ENCODE measurements at places on chromosomes 5 and 9. TPM values are rescaled to one million over a fixed set of nuclear protein-coding genes. Genes with fewer than 3 reads are reported as not detected.

GRCh38 chr5:158414780-158415179 is 555.8 kb upstream of the CLINT1 start:
- no peaks in the 10 kb centered on the region for H3K27me3 ChIP-seq
- peaks cover 5% of the 10 kb centered on the region for H3K4me1 ChIP-seq
- DNase-seq, result peak; percentile 90

REEP2 gene
- 14.4 TPM for total RNA-seq

DNA sequence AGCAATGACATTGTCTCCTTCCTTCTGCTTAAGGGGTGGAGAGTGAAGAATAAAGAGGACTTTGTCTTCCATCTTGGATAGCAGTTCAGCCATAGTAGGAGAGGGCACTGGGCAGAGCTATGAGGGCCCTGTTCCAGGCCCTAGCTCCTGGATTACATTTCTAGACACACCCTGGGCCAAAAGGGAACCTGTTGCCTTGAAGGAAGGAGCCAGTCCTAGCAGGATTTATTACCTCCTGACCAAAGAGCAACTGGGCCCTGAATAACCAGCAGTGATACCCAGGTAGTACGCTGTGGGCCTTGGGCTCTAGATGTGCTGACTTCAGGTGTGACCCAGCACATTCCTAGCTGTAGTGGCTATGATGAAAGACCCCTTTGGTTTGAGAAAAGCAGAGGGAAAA is 95.8 kb downstream of the RMI1 start:
- no peak for DNase-seq
- H3K4me3 ChIP-seq, result no peak overlapping the region
- H3K27ac ChIP-seq, result no peak overlapping the region
- H3K4me1 ChIP-seq, result no peaks in the 10 kb centered on the region
- H3K27me3 ChIP-seq, result no peaks in the 10 kb centered on the region
- H3K36me3 ChIP-seq, result no peaks in the 10 kb centered on the region

GRCh38 chr9:133754688-133755227 is 16.6 kb upstream of the SARDH start:
- no peak for DNase-seq
- no peaks in the 10 kb centered on the region for H3K36me3 ChIP-seq
- no peaks in the 10 kb centered on the region for H3K4me1 ChIP-seq
- peaks cover 3% of the 10 kb centered on the region for H3K27me3 ChIP-seq

DNA sequence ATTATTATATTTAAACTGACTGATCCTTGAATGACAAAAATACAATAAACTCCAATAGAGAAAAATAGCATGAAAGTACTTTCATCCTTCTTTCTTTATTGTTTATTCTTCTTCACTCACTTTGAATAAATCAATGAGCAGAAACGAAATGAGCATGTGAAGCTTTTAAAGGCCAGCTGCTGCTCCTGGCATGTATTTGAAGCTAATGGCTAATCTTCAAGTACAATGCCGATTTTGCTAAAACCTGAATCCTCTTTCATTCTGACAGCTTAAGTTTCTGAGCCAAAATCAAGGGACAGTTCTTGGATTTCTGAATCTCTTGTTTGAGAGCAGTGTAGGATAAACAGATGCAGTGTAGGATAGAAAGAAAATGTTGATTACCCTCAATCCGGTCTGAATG is 237.3 kb downstream of the CDH10 start:
- no peak overlapping the region for H3K4me3 ChIP-seq
- no peak for DNase-seq
- H3K27ac ChIP-seq, result no peak overlapping the region
- no peaks in the 10 kb centered on the region for H3K4me1 ChIP-seq

ROPN1L gene
- 0.17 TPM for total RNA-seq

GRCh38 chr5:111582993-111583601 is 70.8 kb upstream of the STARD4 start:
- H3K36me3 ChIP-seq, result no peaks in the 10 kb centered on the region
- no peak overlapping the region for H3K4me3 ChIP-seq
- peak; percentile 96 for DNase-seq
- H3K27me3 ChIP-seq, result no peaks in the 10 kb centered on the region
- no peak overlapping the region for H3K27ac ChIP-seq

DNA sequence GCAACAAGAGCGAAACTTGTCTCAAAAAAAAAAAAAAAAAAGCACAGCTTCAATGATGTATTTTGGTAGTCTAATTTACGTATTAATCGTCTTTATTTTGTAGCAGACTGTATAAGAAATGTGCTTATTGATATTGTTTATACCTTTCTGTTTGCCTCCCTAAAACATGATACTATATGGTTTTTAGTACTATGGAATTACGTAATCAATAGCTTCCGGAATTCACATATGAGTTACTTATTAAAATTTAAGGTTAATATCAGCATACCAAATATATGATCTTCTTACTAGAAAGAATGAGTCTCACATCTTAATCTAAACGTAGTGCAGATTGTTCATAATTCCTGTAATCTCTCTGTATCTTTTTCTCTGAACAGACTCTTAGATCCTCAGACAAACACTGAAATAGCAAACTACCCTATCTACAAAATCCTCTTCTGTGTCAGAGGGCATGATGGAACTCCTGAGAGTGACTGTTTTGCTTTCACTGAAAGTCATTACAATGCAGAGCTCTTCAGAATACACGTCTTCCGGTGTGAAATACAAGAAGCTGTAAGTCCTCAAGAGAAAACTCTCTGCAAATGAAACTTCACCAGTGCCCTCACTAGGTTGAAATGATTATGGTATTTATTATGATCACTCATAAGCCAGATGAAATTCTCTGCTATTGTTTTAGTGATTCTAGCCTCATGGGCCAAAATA is 44.4 kb upstream of the GPR21 start:
- H3K36me3 ChIP-seq, result no peaks in the 10 kb centered on the region
- H3K4me3 ChIP-seq, result no peak overlapping the region
- no peaks in the 10 kb centered on the region for H3K4me1 ChIP-seq
- H3K27me3 ChIP-seq, result no peaks in the 10 kb centered on the region
- DNase-seq, result no peak

DNA sequence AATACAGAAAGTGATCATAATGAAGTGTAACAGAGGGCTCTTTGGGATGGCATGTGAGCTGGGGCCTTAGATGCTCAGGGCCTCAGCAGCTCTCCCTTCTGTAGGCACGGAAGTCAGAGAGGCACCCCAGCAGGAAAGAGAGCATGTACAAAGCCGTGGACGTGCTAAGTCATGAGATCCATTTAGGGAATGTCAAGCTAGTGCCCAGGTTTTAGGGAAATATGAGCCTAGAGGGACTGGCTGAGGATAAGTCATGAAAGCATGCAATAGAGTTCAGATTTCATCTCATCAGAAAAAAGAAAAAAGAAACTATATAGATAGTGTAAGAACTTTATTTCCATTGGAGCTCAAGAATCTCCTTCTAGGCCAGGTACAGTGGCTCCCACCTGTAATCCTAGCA is 379.5 kb upstream of the KLF4 start:
- no peaks in the 10 kb centered on the region for H3K4me1 ChIP-seq
- H3K4me3 ChIP-seq, result no peak overlapping the region
- H3K27me3 ChIP-seq, result no peaks in the 10 kb centered on the region
- no peak for DNase-seq
- H3K36me3 ChIP-seq, result no peaks in the 10 kb centered on the region

- no peak overlapping the region for H3K27ac ChIP-seq
- H3K4me1 ChIP-seq, result no peaks in the 10 kb centered on the region
- no peaks in the 10 kb centered on the region for H3K27me3 ChIP-seq
- DNase-seq, result no peak
- no peaks in the 10 kb centered on the region for H3K36me3 ChIP-seq
- H3K4me3 ChIP-seq, result no peak overlapping the region
These were observed 2.2 kb upstream of the LCN6 start for GRCh38 chr9:136750526-136750925.

DNA sequence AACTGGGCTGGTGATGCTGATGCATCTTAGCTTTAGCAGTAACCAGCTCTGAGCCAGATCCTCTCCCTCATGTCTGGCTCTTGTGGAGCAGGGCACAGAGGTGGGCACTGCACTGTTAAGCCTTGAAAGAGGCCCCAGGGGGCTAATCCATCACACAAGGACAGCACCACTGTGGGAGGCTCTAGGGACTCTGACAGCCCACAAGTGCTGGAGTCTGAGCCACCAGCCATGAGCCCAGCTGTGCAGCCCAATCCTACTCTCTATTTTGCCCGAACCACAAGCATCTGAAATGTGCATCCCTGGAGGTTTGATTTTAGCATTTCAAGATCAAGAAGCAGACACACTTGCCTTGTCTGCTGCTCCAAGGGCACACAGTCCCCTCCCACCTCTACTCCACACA is 407.1 kb upstream of the TRPC7 start:
- no peaks in the 10 kb centered on the region for H3K4me1 ChIP-seq
- no peak overlapping the region for H3K4me3 ChIP-seq
- no peak overlapping the region for H3K27ac ChIP-seq
- H3K27me3 ChIP-seq, result no peaks in the 10 kb centered on the region
- DNase-seq, result no peak
- H3K36me3 ChIP-seq, result no peaks in the 10 kb centered on the region

IFNB1 gene
- total RNA-seq, result 0.17 TPM

DNA sequence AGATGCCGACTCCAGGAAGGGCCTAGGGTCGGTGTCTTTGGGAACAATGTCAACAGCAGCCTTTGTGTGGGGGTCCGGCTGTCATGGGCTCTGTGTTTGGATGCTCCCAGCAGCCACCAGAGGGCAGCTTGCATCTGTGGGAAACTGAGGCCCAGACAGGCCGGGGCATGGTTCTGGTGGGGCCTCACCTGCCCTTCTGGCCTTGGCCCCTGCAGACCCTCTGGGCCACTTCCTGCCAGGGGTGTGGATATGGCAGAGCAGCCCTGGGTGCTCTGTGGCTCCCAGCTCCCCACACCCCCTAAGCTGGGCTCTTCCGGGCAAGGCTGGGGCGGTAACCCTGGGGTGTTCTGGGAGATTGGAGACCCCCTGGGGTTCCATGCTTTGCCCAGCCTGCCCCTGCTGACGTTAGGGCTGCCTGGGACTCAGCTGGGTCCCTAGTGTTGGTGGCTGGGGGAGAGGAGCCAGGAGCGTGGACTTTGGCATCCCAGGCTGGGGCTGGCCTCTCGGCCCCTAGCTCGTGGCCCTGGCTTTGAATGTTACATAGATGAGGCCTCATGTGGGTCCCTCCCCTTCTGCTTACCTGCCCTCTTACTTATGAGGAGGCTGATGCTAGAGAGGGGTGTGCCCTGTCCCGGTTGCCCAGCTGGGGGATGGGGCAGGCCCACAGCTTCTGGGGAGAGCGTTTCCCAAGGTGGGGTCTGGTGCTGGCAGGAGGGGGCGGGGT is 38.3 kb downstream of the RXRA start:
- no peak overlapping the region for H3K4me3 ChIP-seq
- H3K27ac ChIP-seq, result no peak overlapping the region
- no peaks in the 10 kb centered on the region for H3K27me3 ChIP-seq
- H3K36me3 ChIP-seq, result no peaks in the 10 kb centered on the region

DNA sequence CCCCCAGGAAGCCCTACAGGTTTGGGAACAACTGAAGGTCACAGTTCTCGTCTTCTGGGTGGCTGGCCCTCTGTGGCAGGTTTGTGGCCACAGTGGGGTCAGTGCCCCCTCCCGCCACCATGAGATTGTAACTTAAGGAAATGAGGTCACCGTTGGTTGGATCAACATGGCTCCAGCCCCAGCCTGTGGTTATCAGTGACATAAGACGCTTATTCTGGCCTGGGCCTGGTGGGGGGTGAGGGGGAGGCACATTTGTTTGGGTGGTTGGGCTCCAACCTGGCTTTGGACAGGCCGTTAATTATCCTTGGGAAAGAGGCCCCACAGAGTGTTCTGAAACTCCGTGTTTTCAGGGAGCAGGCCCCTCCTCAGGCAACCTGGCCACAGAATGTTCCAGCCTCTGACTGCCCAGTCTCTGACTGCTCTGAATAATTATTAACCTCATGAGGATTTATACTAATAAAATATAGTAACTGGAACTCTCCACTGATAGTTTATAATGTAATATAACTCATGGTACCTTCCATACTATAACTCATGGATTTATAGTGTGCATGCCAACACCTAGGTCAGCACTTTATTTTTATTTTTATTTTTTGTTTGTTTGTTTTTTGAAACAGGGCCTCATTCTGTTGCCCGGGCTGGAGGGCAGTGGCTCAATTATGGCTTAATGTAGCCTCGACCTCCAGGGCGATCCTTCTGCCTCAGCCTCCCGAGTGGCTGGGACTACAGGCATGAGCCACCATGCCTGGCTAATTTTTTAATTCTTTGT is 58.0 kb upstream of the RPL26L1 start:
- peaks cover 66% of the 10 kb centered on the region for H3K4me1 ChIP-seq
- H3K4me3 ChIP-seq, result no peak overlapping the region
- H3K36me3 ChIP-seq, result peaks cover 9% of the 10 kb centered on the region
- no peaks in the 10 kb centered on the region for H3K27me3 ChIP-seq
- peak overlapping the region; percentile 95 for H3K27ac ChIP-seq

TOR4A gene
- 22.1 TPM for total RNA-seq

RNF183 gene
- not detected for total RNA-seq

FOXD4L3 gene
- not detected for total RNA-seq

FGF1 gene
- total RNA-seq, result 0.77 TPM

C6 gene
- total RNA-seq, result 0.26 TPM

MLLT3 gene
- 43.8 TPM for total RNA-seq

GRCh38 chr9:91847581-91848091 is 102.4 kb downstream of the ROR2 start:
- no peak overlapping the region for H3K27ac ChIP-seq
- H3K4me1 ChIP-seq, result peaks cover 7% of the 10 kb centered on the region
- H3K27me3 ChIP-seq, result no peaks in the 10 kb centered on the region
- H3K36me3 ChIP-seq, result no peaks in the 10 kb centered on the region

DNA sequence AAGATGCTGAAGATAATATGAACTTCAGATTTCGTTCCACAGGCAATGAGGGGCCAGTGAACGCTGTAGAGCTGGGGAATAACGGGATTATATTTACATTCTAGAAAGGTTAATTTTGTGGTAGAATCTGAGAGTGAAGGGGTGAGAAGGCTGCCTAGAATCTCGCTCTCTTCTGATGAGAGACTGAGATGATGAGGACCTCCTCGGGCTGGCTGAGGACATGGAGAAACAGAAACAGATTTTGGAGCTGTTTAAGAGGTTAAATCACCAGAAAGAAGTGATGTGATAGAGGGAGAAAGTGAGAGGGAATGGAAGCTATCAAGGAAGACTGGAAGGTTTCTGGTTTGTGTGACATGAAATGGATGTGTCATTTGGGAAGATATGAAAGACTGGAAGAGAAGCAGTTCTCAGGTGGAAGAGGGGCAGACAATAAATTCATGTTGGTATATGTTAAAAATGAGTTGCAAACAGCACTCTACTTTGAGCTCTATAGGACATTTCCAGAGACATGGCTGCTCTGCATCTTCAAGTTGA is 612.6 kb downstream of the ISL1 start:
- no peak overlapping the region for H3K4me3 ChIP-seq
- no peak for DNase-seq
- H3K27me3 ChIP-seq, result no peaks in the 10 kb centered on the region
- no peaks in the 10 kb centered on the region for H3K4me1 ChIP-seq

DNA sequence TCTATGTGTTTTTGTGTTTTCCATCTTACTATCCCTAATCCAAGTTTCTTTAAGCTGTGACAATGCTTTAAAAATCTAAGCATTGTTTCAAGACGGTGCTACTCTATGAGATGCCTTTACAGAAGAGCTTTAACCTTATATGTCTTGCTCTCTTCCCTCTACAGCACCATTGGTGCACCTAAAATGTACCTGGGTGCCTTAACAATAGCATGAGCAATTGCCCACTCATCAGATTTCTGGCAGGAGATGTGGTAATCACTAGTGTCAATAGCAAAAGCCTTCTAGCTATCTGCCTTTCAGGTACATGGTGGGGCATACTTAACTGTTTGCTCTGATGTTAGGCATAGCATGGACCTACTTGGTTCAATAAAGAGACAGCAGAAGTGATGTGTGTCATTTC is 222.3 kb upstream of the KIF2A start:
- H3K27ac ChIP-seq, result no peak overlapping the region
- no peak overlapping the region for H3K4me3 ChIP-seq
- H3K27me3 ChIP-seq, result no peaks in the 10 kb centered on the region
- no peaks in the 10 kb centered on the region for H3K36me3 ChIP-seq
- DNase-seq, result no peak
- peaks cover 2% of the 10 kb centered on the region for H3K4me1 ChIP-seq

NR2F1-AS1 gene
- total RNA-seq, result 33.6 TPM

SPAG8 gene
- total RNA-seq, result 1.3 TPM

PPP3R2 gene
- total RNA-seq, result not detected

Measured in fibroblast of lung (primary cell).